ENCODE measurements at places on chromosomes 1 and 21.

DNA sequence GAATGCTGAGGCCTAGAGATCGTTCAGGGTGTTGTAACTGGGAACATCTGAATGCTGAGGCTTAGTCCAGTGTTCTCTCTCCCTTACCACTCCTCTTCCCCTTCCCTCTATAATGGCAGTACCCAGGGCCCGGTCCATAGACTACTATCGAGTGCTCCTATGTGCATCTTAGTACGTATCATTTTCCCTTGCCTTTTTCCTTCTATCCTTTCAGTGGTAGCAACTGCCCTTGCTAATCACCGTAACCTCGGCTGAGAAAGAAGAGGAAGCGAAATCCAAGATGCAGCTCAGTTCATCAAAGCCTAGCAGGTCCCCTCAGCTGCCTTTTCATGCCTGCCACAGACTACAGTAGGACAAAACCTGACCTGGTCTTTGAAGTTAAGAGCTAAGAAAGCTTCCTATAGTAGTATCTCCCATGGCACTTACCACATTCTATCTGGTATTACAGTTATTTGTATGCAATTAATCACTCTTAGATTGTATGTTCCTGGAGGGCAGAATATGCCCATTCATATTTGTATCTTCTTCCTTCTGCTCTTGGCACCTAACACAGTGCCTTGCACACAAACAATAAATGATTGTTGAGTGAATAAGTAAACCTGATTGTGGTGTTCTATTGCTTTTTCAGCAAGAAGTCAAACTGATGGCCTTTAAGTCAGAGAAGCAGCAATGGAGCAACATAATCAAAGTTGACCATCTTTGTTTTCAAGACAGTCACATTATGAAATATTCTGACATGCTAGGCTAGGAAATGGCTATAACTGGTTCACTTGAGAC, 22.4 kb downstream of the CNIH4 start:
- peak overlapping the region; percentile 80 for H3K4me3 ChIP-seq
- peak overlapping the region; percentile 82 for H3K27ac ChIP-seq
- peaks cover 67% of the 10 kb centered on the region for H3K36me3 ChIP-seq
- H3K27me3 ChIP-seq, result no peaks in the 10 kb centered on the region

GRCh38 chr1:244869364-244869827, 5.1 kb upstream of the HNRNPU start:
- no peaks in the 10 kb centered on the region for H3K27me3 ChIP-seq
- no peak overlapping the region for H3K4me3 ChIP-seq
- H3K27ac ChIP-seq, result no peak overlapping the region
- no peak for DNase-seq
- H3K36me3 ChIP-seq, result no peaks in the 10 kb centered on the region

- H3K27me3 ChIP-seq, result no peaks in the 10 kb centered on the region
- H3K4me1 ChIP-seq, result peaks cover 14% of the 10 kb centered on the region
- peak overlapping the region; percentile 57 for H3K4me3 ChIP-seq
- peak overlapping the region; percentile 79 for H3K27ac ChIP-seq
- peaks cover 67% of the 10 kb centered on the region for H3K36me3 ChIP-seq
- DNase-seq, result peak; percentile 72
These were observed 24.8 kb downstream of the SLC19A1 start for GRCh38 chr21:45517249-45518065.

DNA sequence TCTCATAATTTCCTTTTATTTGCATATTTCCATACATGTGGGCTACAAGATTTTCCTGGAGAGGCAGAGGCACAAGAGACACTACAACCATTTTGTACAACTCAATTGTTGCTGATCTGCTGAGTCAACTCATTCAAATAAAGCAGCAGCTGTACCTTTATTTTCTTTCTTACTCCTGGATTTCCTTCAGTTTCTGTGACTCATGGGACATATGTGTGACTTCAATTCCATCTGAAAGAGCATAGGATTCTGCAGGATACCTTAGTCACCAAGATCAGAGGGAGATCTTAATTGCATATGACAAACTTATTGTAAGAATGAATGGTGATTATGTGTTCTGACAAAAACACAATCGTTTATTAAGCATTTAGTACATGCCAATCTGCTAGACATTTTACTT, 2219.4 kb downstream of the NCAM2 start:
- no peak overlapping the region for H3K27ac ChIP-seq
- no peak for DNase-seq
- H3K27me3 ChIP-seq, result no peaks in the 10 kb centered on the region
- no peak overlapping the region for H3K4me3 ChIP-seq
- no peaks in the 10 kb centered on the region for H3K4me1 ChIP-seq

DNA sequence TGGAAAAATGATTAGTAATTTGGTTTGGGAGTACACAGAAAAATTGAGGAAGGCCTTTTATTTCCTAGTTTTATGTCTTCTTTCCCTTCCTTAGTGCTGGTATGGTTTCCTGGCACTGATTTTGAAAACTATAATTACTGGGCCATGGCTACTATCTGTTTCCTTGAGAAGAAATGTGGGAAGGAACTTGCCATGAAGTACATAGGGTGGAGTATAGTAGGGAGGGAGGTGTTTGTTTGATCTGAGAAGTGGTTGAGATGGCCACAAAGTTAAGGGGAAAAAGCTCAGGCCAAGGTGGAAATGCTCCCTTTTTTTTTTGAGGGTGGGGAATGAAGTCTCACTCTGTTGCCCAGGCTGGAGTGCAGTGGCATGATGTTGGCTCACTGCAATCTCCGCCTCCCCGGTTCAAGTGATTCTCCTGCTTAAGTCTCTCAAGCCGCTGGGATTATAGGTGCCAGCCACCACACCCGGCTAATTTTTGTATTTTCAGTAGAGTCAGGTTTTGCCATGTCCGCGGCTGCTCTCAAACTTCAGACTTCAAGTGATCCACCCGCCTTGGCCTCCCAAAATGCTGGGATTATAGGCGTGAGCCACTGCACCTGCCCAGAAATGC, 11.3 kb downstream of the HJV start:
- peaks cover 7% of the 10 kb centered on the region for H3K27me3 ChIP-seq
- H3K4me3 ChIP-seq, result no peak overlapping the region
- H3K4me1 ChIP-seq, result peaks cover 29% of the 10 kb centered on the region
- DNase-seq, result no peak
- H3K36me3 ChIP-seq, result no peaks in the 10 kb centered on the region
- H3K27ac ChIP-seq, result no peak overlapping the region

Measured in activated CD4-positive, alpha-beta T cell treated with anti-CD3 and anti-CD28 coated beads, Interleukin-2, amount 10 ng/mL, durations not matched to agents 24 days and 14 days (primary cell).